ENCODE measurements at places on chromosomes 6 and 20.

DNA sequence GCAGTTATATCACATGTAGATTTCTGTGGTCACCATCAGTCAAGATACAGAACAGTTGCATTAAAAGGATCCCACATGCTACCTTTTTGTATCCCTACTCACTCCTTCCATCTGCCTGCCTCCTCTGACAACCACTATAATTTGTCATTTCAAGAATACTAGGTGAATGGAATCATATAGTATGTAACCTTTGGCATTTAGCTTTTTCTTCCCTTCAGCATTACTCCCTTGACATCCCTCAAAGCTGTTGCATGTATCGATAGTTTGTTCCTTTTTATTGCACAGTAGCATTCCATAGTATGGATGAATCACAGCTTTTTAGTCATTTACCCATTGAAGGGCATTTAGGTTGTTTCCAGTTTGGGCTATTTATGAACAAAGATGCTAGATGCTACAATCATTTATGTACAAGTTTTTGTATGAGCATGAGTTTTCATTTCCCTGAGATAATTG is 26.1 kb downstream of the NCOA7 start:
- DNase-seq, result no peak

DNA sequence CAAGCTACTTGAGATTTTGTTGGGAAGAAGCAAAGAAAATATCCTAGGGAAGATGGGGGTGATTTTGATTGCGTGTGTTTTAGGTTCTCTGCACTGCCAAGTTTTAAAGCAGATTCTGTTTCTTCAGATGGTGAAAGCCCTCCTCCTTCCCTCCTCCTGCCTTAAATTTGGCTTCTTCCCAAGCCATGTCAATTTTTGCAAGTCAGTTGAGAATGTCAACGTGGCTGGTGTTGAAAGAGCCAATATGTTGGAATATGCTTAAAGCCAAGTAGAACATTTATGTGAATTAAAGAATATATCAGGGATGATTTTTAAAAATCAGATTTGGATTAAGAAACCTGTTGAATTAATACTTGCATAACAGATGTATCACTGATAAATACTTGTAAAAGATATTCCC is 270.8 kb downstream of the ARID1B start:
- no peak for DNase-seq

DNA sequence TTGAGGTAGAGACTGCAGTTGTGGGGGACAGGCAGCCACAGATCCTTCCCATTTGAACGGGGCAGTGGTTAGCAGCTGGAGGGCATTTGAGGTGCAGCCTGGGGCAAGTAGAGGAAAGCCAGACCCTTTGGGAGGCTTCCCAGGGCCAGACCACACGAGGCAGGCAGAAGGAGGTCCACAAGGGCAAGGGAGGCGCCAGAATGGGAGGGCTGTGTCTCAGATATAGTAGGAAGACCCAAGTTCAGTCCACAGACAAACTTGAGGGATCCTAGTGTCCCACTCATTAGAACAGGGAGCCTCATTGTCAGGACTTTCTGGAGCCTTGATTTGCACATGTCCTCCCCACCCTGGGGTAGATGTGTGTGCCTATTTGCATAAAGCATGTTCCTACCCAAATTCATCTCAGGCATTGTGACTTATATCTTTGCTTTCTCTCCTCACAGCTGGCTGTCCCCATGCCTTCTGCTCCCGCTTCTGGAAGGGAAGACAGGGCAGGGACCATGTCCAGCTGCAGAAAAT is 166.0 kb downstream of the VEGFA start:
- DNase-seq, result peak; percentile 3

- DNase-seq, result no peak
Observed at GRCh38 chr6:21653905-21654304, 60.4 kb downstream of the SOX4 start.

GRCh38 chr6:167547751-167548150 is 222.9 kb downstream of the TTLL2 start:
- no peak for DNase-seq
